Stimulated activated CD4-positive, alpha-beta T cell treated with anti-CD3 and anti-CD28 coated beads, Interleukin-1b, Interleukin-23, amount 100 ng/mL, for 1 hour (primary cell): ENCODE measurements at places on chromosomes 4 and X.
A peak's percentile ranks its signal among the peaks of the same experiment; 100 is the strongest.

DNA sequence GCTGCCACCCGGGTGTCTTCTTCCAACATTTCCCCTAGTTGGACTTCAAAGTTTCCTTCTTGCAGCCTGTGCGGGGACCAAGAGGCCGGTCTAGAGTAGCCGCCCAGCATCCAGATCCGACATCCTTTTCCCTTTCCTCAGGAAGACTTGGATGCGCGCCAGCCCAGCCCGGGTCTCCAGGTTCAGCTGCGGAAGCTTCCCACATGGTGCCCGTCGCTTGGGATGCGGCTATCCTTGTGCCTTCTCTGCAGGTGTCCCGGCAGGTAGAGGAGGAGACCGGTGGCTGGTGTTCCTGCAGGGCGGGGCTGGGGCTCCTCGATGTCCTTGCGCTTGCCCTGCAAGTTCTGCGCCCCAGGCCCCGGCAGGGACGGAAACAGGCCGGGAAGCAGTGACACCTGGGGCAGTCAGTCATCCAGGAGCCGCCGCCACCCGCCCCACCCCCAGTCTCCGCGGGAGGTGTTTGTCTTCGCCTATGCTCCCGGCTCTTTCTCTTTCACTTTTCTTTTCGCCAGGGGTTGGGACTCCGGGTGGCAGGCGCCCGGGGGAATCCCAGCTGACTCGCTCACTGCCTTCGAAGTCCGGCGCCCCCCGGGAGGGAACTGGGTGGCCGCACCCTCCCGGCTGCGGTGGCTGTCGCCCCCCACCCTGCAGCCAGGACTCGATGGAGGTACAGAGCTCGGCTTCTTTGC, at the start of gene IL15:
IL15 (plus strand) TSS at position 502 of the 689 bp plus-strand sequence. CDS start 82,882 bp downstream, outside the sequence.
- peak; percentile 56 for DNase-seq

GRCh38 chr4:182208526-182209050, 34.6 kb upstream of the TENM3 start:
- DNase-seq = no peak

GRCh38 chr4:156976147-156976546, 4.5 kb upstream of the PDGFC start:
- no peak for DNase-seq

- DNase-seq = no peak
These were observed 5.1 kb upstream of the SFRP2 start for GRCh38 chr4:153794006-153794405.

GRCh38 chrX:129495900-129496299, 27.4 kb downstream of the SMARCA1 start:
- no peak for DNase-seq

- no peak for DNase-seq
These were observed 198.7 kb upstream of the ADAMTS3 start for GRCh38 chr4:72767618-72768302.

GRCh38 chr4:4861390-4862018, 2.0 kb downstream of the MSX1 start:
- no peak for DNase-seq

DNA sequence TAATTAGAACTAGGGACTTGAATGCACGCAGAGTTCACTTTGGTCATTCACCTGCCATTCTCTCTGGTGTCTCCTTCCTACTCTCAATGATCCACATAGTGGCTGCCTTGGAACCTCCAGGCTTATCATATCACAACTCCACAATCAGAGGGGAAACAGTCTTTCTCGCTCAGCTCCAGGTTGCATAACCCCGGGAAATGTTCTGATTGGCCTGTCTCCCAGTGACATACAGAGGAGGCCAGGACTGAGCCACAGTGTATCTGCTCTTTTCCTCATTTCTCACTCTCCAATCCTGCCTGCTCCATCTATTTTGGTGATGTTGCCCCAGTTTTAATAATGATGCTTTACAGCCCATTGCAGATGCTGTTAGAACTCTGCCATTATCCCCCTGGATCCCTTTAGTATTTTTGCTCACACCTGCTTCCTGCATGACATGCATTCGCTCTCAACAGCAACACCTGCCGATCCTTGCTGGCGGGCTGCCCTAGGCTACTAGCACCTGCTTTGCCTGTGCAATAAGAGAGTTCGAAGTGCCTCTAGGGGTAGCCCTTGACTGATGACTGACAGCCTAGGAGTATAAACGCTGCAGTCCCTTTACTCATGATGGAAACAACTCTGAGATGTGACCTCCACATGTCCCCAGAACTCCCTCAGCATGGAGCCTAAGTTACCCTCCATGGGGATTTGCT, 211.3 kb upstream of the RPS6KA3 start:
- no peak for DNase-seq

DNA sequence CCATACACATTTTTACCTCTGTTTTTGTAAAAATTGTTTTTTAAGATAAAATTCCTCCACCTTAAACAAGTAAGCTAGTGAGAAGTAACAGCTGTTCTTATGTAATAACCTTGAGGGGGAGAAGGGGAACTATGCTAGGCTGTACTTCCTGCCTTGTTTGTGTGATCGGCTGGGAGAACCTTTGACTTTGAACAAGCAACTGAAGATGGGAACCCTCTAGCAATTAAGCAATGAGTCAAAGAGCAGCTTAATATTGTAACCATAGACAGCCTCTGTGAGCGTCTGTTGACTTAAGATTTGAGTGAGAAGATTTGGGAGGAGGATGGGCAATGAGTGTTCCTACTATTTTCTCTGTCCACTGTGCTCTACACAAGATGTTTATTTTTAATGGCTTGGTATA, 135.1 kb downstream of the SCLT1 start:
- DNase-seq = no peak

GRCh38 chrX:152897222-152898131, at the start of gene ZNF185:
TSS of gene ZNF185 (plus strand) at chrX:152898067. CDS start at chrX:152914490, 16,423 bp downstream.
- no peak for DNase-seq

- no peak for DNase-seq
These were observed 335.5 kb downstream of the IL15 start for GRCh38 chr4:141971869-141972268.

DNA sequence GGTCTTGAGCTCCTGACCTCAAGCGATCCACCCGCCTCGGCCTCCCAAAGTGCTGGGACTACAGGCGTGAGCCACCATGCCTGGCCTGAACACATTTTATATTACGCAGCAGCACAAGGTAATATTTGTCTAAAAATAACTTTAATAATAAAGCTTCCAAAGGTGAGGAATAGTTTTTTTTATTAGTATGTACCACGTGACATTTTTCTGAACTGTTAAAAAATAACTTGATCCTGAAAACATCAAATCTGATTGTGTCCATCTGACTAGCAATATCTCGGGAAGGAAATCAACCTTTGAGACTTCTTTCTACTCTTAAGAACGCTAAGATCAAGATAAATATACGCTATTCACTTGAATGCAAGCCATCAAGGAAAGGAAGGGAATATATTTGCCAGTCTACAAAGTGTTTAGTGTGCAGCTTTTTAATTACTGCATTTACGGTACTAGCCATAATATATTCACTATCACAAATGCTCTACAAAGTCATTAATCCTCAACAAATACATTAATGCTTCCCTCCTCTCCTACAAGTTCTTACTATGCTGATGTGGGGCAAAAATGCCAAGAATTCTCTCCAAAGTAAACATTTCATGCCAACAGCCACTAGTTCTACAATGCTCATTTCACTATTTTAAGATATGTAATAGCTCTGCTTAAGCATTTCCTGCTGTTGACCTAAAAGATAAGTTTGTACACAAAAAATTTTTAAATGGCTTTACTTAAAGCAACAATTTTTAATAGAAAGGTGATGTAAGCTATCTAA, 143.6 kb downstream of the APBB2 start:
- DNase-seq = no peak

DNA sequence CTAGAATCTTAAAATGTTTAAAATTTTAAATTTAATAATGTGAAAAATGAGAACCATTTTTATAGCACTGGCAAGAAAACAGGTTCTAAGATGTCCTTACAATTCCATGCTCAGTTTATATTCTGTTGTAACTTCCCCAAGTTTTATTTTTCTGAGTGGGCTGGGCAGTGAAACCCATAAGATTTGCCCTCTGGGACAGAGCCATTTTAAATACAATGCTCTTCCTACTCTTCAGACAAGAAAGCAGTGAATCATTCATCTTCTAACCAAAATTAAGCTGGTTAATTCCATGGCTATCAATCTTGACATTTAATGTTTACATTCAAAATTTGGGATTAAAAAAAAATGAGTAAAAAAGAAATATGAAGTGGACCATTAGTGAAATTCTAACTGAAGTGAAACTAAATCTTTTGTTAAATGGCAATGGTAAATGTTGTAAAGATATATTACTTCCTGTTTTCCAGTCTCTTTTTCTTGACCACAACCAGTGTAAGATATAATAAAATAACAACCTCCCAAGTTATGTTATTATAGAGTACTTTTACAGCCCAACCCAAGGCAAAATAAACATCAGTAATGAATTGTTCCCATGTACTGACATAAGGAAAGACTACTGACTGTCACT, 37.2 kb upstream of the PTPN13 start:
- no peak for DNase-seq

- no peak for DNase-seq
These were observed 30.2 kb downstream of the SPINK2 start for GRCh38 chr4:56791316-56791715.

DNA sequence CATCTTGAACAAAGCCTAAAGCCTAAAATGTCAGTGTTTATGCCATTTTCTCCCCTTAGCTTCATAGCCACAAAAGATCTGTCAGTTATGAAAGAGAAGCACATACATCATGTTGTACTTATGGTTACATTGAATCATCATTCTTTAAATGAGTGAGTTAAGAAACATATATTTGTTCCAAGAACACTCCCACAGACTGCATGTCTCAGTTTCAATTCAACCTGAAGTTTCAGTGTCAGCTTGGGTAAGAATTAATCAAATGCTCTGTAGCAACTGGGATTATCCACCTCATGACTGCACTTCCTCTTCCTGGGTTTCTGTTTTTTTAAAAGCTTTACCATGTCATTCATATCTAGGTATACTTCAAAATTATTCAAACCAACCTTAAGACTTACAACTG, 3.9 kb upstream of the TMPRSS11B start:
- DNase-seq = no peak

- no peak for DNase-seq
These were observed 91.7 kb downstream of the SPATA18 start for GRCh38 chr4:52142816-52143215.

DNA sequence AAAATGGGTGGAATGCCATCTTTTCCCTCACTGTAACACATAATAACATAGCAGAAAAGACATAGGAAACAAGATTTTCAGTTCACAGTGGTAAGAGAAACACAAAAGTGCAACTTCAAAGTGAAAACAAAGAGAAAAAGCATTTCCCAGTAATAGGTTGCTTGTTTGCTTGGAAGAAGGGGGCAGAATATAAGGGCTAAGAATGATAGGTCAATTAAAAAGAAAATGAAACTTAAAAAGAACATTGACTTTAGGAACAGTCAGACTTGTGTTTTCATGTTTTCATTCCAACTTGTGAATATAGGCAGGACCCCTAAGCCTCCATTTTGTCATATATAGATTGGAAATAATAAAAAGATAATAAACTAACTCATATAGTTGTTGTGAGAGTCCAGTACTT, 168.2 kb upstream of the PPP3CA start:
- DNase-seq = no peak

- no peak for DNase-seq
These were observed 1.4 kb downstream of the IL9R start for GRCh38 chrX:155998761-155999510.

DNA sequence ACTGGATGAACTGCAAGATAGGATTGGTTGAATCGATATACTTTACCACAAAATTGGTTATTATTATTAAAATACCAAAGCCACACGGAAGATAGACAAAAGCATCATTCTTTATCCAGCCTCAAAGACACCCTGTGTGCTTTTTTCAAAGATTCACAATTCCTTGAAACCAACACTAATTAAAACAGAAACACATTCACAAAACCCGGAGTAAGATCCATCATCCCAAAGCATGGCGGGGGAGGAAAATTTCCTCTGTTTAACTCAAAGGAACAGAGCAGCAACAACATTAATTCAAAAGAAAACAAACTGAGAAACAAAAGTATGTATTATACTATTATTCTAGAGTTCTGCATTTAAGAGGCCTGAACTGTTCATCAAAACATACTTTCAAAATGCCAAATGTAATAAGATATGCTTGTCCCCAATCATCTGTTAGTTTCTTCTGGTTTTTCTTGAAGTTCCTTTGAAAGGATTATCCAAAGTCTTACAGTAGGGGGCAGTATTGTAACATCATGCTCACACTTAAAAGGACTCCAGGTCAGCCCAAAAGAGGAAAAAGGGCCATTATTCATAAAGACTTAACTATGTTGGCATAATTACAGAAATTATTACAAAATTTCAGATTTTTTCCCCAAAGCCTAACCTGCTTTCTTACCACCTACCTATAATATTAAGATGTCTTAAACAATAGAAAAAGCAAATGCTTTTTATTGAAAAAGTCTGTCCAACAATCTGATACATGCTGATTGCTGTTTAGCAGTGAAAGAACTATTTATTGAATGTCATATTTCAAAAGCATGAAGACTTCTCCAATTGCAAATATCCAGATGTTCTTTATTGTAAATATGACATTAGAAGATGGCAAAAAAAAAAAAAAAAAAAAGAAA, 168.7 kb downstream of the SCFD2 start:
- DNase-seq = no peak

- DNase-seq = no peak
These were observed 164.1 kb upstream of the STS start for GRCh38 chrX:6983207-6983955.

GRCh38 chr4:18934197-18934596, 912.6 kb upstream of the LCORL start:
- DNase-seq = no peak

DNA sequence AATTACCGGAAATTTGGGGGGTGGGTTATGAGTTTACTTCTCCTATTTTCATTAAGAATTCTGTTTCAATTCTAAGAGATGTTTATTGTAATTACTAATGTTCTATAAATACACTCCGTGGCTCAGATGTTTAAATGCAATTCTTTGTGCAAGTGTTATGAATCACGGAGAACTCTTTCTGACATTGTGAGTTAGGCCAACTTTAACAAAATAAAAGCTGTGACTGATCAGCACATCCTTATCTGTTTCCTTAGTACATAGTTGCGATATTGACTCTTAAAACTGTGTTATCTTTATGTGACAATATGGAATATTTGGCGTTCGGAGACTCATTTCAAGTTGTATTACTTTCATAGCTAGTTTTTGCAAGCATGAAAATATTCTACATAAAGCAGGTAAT, 902 bp downstream of the KLHL4 start:
- no peak for DNase-seq

DNA sequence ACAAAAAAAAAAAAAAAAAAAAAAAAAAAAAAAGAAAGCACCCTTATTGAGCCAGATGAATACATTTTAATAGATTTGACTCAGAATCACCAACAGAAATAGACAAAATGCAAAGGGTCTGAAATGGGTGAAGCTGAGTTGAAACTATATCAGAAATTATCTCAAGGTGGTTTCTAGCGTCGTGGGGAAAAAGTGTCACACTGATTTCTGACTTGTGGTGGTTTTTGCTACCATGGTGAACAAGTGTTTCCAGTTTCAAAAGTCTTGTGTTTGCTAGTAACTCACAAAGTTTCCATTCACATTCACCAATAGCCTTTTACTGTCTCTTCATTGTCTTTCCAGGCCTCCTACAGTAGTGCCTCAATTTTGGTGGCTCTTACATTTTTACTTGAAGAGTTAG, 135.5 kb downstream of the ARHGAP24 start:
- DNase-seq = no peak

GRCh38 chr4:101780284-101780683, 10.2 kb upstream of the BANK1 start:
- DNase-seq = no peak

GRCh38 chr4:4677556-4678522, 136.0 kb upstream of the STX18 start:
- no peak for DNase-seq
